ENCODE measurements at places on chromosomes 11 and 22.
A peak's percentile ranks its signal among the peaks of the same experiment; 100 is the strongest.

DNA sequence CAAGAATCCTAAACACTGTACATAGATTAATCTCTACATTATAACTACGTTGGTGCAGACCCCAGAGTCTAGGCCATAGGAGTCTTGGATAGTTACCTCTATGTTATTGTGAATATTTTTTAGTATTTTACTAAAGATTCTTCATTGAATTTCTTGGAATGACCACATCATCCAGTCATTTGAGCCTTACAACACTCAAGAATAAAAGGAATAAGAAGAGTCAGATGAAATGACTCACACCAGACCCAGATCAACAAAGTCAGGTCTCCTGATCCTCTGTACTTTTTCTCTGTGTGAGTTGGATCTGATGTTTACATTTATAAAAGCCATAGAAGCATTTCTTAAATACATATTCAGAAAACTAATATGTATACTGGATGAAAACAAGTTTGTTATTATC, 179.2 kb upstream of the ARHGAP20 start:
- no peak for DNase-seq

DNA sequence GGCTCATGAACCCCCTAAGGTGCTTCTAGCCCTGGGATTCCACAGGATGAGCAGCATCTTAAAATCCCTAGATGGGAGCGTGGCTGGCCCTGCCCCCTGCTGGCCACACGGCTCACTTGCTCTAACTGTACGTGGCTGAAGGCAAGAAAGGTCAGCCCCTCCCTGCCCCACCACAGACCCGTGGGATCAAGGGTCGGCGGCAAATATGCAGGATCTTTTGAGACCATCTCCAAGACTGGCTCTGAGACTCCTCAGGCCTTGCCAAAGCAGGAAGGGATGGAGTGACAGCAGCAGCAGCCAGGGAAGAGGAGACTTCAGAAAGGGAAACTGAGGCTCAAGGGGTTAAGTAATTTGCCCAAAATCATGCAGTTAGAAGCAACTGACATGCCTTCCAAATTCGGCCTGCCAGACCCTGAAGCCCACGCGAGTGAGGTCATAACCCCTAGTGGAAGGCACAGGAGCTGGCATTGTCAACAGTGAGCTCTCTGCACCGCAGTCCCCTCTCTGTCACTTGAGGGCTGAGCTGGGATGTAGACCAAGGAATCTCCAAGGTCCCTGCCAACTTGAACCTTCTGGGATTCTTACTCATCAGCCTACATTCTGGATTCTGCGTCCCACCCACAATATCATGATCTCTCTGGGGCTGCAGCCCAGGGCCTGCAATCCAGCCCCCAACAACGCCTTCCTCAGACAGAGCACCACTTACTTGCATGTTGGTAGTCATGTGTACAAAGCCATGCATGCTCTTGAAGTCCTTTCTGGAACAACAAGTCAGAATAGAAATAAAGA, 31.4 kb downstream of the CREB3L1 start:
- peak; percentile 62 for DNase-seq

GRCh38 chr11:115452241-115452640, 52.0 kb downstream of the CADM1 start:
- DNase-seq = no peak

- no peak for DNase-seq
Measured at GRCh38 chr11:629237-629583, 2.2 kb upstream of the SCT start.

GRCh38 chr11:121235057-121235456, 57.5 kb upstream of the SC5D start:
- no peak for DNase-seq

- DNase-seq = no peak
Measured at GRCh38 chr11:99171330-99171729, 150.6 kb downstream of the CNTN5 start.

- no peak for DNase-seq
Measured at GRCh38 chr11:100676901-100677300, 10.2 kb upstream of the ARHGAP42 start.

- DNase-seq = no peak
Measured at GRCh38 chr22:37546437-37547250, 13.6 kb upstream of the CDC42EP1 start.

DNA sequence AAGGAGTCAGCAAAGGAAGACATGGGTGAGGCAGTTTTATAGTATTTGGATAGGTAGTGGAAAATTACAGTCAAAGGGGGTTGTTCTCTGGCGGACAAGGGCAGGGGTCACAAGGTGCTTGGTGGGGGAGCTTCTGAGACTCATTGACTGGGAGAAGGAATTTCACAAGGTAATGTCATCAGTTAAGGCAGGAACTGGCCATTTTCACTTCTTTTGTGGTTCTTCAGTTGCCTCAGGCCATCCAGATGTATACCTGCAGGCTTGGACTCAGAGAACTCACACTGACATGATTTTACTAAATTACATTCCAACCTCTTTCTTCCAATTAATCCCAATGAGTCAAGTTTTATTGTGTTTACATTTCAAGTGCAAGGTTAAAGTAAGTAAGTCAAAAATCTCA, 240.5 kb upstream of the API5 start:
- no peak for DNase-seq

DNA sequence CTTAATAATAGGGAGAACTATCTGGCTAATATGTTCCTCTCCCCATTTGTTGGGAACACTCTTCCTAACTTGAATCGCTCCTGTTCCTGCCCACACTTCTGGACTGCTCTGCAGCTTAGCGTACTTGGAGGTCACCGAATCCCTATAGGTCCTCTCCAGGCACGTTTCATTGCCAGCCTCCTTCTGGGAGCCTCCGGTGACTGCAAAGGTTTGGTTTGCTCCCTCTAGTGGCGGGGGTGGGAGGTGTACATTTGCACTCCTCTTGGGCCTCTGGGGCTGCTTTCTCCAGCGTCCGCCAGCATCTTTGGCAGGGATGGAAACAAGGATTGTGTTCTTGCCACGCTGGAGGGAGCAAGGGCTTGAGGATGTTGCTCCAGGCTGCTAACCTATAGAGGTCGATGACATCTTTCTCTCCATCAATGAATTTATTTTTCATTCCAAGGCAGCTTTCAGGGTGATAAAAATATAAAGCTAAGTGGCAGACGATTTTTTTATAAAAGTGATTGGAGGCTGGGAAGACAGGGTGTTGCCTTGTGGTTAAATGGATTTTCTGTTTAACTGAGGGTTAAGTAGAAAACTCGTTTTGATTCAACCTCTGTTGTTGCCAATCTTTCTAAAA, 48.7 kb downstream of the TSPAN18 start:
- DNase-seq = no peak

DNA sequence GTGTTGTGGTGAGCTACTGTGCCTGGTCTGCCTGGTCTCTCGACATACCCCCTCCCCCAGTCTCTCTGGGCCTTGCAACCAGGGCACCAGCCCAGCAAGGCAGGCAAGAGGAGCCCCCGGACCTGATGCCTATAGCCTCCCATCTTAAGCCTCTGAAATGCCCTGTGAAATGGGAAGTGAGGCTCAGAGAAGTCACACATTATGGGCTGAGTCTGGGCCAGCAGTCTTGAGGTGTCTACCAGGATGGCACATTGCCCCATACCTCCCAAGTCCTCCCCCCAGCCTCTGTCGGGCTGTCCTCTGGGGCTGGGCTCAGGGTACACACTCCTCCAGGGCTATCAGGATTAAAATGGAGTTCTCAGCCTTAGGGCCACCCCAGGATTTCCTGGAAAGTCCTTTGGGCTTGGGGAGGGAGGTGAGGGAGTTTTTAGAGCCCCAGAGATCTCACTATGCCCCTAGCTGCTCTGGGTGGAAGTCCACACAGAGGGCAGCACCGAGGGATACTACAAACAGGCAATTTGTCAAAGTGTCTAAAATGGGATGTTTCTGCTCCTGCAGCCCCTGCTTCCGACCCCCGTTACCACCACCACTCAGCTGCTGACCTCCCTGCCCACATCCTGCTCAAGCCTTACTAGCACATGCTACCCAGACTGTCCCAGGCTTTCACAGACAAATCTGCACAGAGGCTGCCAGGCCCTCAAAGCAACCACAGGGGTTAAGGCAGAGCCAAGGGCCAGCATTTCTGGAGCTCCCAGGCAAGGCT, 3.1 kb upstream of the SH3BP1 start:
- DNase-seq = no peak

- DNase-seq = no peak
Measured at GRCh38 chr11:114883472-114883871, 205.1 kb downstream of the NXPE2 start.

DNA sequence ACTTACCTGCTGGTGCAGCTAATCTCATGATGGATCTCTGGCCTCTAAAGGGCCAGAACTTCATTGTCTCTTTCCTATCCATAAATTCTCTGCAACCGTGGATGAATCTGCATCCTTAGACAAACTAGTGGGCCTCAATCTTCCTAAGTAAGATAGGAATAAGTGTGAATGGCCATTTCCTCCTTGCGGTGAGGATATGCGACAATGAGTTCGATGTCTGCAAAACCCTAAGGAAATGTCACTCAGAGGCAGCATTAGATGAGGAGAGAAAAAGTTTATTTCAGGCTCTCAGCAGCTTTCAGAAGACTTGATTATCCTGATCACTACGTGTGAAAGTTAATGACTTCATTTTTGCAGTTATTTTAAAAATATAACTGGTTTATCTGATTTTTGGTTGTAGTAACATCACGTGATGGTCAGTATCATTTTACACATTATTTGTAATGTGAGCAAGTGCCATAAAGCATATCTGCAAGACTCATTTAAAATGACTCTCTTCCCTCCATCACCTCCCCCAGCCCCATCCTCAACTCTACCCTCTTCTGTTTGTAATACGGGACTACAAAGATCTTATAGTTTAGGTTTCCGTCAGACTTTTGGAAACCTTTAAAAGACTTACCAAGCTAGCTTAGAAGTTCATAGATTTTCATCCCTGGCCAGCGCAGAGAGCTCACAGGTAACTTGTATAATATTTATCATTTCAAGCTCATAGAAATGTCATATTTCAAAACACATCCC, 10.2 kb downstream of the GRAP2 start:
- DNase-seq = no peak

GRCh38 chr11:129972611-129973010, 30.0 kb downstream of the PRDM10 start:
- no peak for DNase-seq

DNA sequence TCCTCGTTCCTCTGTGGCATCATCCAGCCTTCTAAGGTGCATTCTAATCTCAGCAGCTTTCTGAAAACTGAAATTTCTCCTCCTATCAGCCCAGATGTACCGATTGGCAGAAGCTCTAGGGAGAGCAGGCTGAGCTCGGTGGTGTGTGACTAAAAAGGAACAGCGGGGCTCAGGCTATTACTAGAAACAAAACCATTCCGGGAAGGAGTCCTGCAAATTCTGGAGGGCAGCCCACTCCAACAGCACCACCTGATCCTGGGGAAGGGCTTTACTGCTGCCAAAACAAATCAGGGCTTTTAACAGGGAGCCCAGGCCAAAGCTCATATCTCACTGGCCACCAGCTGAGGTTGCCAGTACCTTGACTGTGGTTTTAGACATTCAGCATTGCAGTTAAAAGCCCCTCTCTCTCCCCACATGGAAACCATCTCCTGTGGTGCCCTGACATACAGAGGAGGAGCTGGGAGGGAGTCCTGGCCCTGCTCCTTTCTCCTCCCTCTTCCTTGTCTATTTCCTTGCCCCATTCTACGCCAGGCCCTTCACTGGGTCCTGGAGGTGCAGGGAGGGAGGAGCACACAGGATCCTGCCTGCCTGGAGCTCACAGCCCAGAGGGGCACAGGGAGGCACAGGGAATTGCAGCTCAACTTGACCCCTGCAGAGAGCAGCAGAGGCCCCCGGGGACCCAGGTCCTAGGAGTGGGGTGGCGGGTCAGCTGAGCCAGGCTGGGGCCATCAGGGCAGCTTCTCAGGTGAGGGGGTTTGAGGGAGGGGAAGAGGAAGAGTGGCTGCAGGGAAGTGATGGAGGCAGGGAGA, 889 bp downstream of the PLAAT4 start:
- no peak for DNase-seq

Measured in RWPE2 (cell line).